Daoy (cell line): ENCODE measurements at places on chromosomes 6 and 20.
A peak's percentile ranks its signal among the peaks of the same experiment; 100 is the strongest.

- peak; percentile 41 for DNase-seq
These were observed 188.3 kb upstream of the AGPAT4 start for GRCh38 chr6:161462148-161462547.

DNA sequence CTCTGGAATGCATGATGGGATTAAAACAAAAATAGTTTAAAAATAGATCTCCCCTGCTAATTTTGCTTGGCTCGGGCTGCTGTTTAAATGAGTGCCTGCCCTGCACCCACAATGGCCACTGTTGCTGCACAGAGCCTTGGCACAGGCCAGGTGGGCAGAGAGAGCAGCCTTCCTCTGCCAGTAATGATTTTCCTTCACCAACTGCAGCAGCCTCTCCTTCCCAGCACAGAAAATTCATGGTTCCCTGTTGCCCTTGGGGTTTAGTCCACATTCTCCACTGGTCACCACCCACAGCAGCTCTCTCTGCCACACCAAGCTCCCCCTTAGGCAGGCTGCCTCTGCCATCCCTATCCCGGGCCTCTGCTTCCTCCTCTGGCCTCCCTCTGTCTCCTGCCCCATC, 30.2 kb downstream of the TGM3 start:
- DNase-seq: no peak

- DNase-seq: peak; percentile 94
These were observed 556.0 kb upstream of the JAG1 start for GRCh38 chr20:11229772-11230171.

DNA sequence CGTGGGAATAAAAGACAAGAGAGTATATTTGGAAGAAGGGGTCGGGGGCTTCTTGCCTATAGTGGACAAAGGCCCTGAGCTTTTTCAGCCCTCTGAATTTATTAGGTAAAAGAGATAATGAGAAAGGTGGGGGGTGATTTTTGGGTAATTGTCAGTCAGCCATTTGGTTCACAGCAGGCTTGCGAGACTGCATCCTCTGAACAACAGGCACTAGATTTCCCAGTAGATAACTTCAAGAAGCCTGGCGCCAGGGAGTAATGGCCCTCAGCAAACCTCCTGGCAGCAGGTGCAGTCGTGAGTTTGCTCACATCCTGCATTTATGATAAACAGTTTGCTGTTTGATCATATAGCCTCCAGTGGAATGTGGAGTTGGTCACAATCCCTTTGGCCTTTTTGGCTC, 609.0 kb downstream of the DHX35 start:
- no peak for DNase-seq

DNA sequence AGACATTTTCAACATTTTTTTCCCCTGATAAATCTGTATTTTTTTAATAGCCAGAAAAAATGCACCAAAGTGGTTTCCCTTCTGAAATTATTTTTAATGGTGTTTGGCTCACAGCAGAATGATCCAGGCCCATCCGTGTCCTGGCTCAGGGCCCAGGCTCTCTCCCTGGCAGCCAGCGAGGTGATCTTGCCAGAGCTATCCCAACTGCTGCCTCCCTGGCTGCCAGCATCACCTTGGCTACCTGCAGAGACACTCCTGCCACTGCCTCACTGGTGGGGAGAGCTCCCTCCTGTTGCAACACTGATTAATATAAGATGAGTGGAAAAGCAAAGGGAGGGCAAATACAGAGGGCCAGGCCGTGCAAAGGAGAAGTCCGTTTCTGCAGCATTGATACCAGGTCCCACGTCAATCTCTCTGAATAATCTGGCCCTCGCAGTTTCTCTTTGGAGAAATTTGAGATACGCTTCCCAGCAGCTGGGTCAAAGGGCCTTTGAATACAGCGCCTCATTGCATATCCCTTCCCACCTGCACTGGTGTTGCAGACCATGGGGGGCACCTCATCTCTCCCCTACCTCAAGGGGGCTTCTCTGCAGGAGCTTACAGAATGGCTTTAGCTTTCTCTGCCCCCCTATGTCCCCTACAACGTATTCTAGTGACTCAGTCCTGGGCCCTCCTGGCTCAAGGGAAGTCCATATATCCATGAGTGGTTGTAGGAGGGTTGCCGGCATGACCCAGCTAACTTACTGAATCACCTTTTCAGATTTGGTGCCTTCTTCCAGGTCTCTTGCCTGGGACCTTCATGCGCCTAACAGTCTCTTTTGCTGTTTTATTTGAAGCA, 12.8 kb upstream of the DSTN start:
- peak; percentile 65 for DNase-seq

DNA sequence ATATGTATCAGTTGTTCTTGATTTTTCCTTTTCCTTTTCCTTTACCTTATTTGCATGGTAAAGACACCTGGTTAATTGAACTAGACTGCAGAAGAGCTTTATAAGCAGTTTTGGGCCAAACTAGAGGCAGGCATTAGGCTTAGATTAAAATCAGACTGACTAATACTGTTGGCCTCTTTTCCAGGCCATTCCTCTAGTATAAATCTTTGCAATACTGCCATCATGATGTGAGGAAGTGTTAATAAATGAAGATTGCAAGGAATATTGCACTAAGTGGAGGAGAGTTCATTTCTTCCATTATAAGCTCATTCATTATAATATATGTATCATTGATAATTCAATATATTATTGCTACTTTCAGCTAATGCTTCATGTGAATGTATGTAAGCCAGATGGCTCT, 163.8 kb downstream of the MMUT start:
- DNase-seq: no peak

DNA sequence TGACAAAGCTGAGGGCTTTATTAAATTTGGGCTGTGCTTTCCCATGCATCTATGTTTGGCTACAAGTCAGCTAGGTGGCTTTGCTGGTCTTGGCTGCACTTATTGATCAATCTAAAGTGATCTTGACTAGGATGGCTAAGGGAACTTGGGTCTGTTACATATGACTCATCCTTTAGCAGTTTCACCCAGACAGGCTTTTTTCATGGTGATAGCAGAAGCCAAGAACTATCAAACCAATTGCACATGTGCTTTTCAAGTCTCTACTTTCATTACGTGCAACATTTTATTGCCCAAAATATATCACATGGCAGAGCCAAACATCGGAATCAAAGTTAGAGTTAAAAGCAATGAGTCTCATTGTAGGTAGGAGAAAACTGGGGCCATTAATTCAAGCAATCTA, 626.3 kb downstream of the TENT5A start:
- DNase-seq: no peak

DNA sequence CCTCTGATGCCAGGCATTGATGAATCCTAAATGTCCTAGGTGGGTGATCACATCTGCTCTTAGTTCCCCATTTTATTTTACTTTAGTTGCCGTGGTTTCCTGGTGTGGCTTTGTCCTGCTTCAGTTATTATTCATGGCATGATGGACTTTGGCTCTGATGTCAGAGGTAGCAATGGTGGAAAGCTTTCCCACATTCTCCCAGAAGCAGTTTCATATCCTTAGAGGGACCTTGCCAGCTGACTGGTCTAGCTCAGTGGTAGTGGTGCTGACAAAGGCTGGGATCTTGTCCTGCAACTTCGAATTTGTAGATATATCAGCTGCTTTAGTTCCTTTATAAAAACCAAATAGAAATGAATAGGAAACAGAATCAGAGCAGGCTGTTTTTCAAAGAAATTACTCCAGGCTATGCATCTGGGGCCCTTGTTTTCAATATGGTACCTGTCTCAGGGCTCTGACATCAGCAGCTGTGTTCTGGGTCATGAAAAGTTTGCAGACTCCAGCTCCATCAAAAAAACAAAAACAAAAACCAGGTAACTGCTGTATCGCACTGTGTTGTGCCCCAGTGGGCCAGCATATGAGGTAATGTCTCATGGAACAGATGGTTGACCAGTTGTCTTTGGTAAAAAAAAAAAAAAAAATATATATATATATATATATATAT, 133.7 kb downstream of the PLCB4 start:
- DNase-seq: no peak

DNA sequence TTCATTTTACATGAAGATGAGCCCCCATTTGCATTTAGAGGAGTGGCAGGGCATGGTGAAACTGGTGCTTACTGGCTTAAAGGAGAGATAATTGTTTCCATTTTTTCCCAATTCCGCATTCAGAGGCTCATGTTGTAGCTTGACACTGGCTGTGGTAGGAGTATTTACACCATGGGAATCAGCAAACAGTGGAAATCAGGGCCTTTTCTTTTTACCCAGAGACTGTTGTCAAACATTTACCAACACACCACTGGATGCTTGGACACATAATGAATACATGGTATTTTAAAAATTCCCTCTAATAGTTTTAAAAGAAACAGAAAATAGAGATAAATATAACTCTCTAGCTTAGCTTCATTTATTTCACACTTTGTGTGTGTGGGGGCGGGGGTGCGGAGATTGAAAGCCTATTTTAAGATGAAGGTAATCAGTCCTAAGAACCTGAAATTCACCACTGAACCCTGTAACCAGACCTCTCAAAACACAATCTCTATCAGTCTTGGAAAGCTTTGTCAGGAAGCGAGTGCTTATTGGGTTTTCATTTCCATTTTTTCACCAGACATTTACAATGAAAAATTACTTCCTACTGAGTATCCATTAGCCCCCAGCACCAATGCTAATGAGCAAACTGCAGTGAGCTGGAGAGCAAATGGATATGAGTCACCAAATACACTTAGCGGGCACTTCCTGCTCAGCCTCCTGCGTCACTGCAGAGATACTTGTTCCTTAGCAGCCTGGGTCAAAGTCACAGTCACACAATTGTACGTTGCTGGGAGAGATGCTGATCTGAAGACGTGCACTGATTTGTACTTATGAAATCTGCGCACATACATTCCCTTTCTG, 532.0 kb downstream of the BCKDHB start:
- DNase-seq: peak; percentile 96

- DNase-seq: no peak
These were observed 61.8 kb upstream of the PLEKHG1 start for GRCh38 chr6:150537893-150538292.

DNA sequence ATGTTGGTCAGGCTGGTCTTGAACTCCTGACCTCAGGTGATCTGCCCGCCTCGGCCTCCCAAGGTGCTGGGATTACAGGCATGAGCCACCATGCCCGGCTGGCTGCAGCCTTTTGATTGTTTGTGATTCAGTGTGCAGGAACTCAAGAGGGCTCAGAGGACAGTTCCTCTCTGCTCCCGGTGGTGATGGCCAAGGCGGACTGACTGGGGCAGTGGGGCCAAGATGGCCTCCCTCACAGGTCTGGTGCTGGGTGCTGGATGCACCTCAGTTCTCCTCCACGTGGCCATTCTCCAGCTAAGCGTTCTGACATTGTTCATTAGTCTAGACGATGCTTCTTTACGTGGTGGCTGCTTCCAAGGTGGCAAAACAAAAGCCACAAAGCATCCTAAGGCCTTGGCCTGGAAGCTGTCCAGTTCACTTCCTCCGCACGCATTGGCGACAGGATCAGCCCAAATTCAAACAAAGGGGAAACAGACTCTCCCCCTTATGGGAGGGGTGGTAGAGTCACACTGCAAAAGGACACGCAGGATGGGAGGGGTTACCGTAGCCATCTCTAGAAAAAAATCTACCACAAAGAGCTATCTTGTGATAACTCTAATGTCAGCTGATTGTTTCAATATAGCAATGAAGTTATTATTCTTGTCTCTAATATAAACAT, 146.9 kb downstream of the FOXC1 start:
- no peak for DNase-seq

- no peak for DNase-seq
These were observed 5.8 kb downstream of the FAM83D start for GRCh38 chr20:38931984-38932383.

DNA sequence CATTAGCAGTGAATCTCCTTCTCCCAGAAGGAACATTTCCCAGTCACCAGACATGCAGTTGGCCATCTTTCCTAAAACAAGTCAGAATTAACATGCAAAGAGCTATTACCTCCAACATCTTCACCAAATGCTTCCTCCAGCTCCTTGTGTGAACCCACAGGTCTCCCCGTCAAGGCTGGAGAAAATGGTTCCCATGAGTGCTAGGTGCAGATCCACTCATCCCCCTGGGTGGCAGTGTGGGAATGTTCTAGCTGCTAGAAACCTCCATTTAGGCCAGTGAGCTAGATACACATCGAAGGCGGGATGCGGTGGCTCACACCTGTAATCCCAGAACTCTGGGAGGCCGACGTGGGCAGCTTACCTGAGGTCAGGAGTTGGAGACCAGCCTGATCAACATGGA, 603.9 kb upstream of the SLC35B3 start:
- peak; percentile 54 for DNase-seq

- peak; percentile 56 for DNase-seq
These were observed 41.9 kb downstream of the ELOVL5 start for GRCh38 chr6:53306819-53307347.

DNA sequence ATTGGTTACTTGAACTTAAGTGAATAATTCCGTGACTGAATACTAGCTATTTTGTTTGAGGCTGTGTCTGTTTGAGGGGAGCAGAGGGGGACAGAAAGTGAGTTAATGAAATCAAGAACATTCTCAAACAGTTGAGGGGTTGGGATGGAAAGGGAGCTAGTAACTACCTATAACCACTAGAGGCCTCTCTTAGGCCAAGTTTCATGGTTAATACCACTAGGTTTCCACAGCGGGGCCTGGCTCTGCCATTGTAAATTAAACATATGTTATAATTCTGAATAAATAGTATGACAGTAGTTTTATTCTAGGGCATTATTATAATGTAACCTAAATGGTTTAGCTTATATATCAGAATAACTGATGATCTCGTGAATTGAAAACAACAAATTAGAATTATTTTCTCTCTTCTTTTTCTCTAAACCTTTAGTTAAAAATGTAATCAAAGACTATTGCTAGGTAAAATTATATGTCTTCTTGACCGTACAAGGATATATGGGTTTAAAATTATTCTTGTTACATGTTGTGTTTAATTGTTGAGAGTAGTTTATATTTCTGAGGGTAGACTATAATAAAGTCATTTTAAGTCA, 108.1 kb downstream of the BCKDHB start:
- peak; percentile 42 for DNase-seq

- no peak for DNase-seq
These were observed 60.2 kb downstream of the EZR start for GRCh38 chr6:158758941-158759479.

DNA sequence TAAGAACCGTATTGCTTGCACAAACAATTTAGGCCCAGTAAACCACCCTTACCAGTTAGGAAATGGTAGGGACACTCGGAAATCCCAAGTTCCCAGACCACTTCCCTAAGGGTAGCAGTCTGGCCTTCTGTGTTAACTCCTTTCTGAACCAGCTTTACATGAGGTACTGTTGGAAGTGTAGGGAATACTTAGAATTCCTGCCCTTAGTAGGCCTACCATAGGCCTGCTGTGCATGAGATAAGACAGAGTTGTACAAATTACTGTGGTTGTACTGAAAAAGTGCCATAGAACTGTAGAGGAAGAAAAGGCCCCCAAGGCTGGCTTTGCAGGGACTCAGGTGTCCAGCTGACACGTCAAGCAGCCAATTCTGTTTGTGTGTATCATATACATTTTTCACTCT, 11.1 kb downstream of the RPRD1B start:
- DNase-seq: no peak

DNA sequence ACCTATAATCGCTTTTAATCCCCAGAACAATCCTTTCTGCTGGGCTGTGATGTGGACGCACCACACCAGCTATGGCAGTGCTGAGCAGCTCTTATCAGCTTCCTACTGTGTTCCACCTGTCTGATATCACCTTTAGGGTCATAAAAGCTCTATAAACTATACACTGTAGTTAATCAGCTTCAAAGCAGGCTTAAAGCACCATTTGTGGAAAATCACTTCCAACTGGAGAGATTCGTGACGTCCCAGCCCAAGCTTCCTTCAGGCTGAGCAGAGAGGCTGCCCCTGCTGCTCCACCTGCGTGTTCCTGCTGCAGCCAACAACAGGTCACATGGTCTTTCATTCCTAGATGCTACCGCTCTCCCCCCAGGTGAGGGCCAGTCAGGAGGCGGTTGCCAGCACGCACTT, 156.5 kb downstream of the SMOC2 start:
- DNase-seq: no peak
